ENCODE measurements at places on chromosomes 2 and 18. TPM values are rescaled to one million over a fixed set of nuclear protein-coding genes. Genes with fewer than 3 reads are reported as not detected.

Gene PTH2R
- total RNA-seq: not detected

Gene KRTCAP3
- 12.3 TPM for total RNA-seq

Gene IL1R2
- total RNA-seq: not detected

Gene ACMSD
- not detected for total RNA-seq

Gene ADRA2B
- total RNA-seq: 0.77 TPM

Gene KIAA1328
- total RNA-seq: 10.4 TPM

Gene TPO
- total RNA-seq: not detected

Gene XDH
- 0.06 TPM for total RNA-seq

Gene GRHL1
- total RNA-seq: 0.07 TPM

Gene ALLC
- total RNA-seq: not detected

Gene CYP27C1
- total RNA-seq: not detected

Gene CCDC68
- total RNA-seq: not detected

Gene UGT1A3
- not detected for total RNA-seq

Gene COX5B
- total RNA-seq: 142 TPM
